ENCODE measurements at places on chromosomes 5 and 9. TPM values are rescaled to one million over a fixed set of nuclear protein-coding genes. Genes with fewer than 3 reads are reported as not detected.

GRCh38 chr5:36344899-36345298, 43.2 kb upstream of the RANBP3L start:
- DNase-seq = no peak

DNA sequence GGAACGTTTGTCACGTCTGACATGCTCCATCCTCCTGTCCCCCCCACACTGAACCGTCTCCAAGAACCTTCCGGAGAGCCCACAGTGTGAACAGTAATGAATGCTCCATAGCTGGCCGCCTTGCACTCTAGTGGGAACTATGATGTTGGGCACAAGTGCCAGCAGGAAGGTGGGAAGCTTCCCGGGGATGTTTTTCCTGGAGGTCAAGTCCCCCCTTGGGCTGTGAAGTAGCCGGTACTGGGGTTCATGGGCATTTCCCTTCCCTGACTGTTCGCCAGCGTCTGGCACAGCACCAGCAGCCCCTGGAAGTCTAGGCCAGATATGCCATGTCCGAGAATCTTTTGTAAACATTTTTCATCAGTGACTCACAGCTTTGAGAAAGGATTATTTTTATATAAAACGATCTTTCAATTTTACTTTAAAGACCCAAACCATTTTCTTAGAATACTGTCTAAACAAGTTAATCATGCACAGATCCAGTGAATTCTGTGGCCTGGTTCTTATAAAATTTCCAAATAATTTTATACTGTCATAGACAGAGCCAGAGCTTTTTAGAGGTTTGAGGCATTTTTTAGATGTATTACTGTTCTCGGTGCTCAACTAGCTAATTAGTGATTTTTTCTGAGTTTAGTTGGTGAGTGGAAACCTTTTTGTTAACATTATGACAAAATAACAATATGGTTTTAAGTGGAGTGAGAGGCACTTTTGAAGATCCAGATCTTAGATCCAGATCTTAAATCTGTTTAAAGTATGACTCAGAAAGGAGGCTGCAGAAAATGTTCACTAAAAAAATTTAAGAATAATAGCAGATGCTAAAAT, 11.6 kb downstream of the ABL1 start:
- DNase-seq = no peak

DNA sequence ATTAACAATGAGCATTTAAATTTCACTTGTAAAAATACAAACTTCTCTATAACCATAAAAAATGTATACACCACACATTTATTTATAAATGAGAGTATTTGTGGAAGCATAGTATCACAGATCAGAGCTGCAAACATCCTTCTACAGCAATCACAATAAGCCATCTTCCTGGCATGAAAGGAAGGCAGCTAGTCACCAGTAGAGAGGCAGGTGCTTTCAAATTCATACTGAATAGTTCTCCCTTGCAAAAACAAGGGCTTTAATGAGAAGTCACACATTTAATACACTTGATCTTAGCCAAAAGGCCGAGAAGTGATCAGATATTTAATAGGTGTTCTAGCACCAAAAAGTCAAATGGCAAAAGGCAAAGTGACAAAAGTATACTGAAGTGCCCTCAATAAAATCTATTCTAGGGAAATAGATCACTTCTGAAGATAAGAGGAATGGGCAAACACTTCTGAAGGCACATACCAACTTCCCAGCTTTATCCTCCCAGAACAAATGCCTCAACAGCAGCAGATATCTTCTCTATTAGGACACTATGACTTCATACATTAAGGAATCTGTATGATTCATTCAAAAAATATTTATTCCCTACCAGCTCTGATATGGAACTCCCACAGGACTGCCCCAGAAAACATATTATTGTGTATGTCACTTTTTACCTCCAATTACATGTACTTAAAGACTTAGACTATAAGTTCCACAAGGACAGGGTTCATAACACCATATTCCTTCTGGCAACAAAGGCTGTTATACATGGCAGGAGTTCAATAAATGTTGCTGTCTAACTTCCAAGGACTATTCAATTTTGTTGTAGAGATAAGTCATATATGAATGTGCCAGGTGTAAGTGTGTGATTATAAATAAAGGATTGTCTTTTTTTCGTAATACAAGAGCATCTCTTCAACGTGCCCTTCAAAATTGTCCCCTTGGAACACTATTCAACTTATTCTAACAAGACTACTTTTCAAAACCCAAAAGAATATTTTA, 31.7 kb downstream of the MAPKAP1 start:
- no peak for DNase-seq

DNA sequence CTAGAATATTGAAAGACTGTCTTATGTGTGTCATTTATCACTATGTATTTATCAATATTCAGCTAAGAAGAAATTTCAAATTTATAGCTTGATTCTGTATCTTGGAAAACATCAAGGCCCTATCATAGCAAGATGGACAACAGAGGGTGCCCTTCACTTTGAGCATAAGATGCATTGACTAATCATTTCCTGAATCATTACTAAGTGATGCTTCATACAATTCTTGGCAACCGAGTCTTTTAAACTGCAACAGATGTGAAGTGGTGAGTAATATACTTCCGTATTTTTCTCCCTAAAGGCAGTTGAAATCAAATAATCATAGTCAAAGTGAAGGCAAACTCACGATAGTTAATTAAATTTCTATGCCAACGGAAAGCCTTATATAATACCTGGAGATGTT, 318.6 kb upstream of the RGMB start:
- no peak for DNase-seq

GRCh38 chr5:127909066-127909465, 174.5 kb upstream of the SLC12A2 start:
- DNase-seq = no peak

The CHSY3 gene
- total RNA-seq = not detected

The COL15A1 gene
- not detected for total RNA-seq

The TIMD4 gene
- 2.0 TPM for total RNA-seq

Data from CD4-positive, alpha-beta T cell (primary cell).